ENCODE measurements at places on chromosomes 5 and 9.

DNA sequence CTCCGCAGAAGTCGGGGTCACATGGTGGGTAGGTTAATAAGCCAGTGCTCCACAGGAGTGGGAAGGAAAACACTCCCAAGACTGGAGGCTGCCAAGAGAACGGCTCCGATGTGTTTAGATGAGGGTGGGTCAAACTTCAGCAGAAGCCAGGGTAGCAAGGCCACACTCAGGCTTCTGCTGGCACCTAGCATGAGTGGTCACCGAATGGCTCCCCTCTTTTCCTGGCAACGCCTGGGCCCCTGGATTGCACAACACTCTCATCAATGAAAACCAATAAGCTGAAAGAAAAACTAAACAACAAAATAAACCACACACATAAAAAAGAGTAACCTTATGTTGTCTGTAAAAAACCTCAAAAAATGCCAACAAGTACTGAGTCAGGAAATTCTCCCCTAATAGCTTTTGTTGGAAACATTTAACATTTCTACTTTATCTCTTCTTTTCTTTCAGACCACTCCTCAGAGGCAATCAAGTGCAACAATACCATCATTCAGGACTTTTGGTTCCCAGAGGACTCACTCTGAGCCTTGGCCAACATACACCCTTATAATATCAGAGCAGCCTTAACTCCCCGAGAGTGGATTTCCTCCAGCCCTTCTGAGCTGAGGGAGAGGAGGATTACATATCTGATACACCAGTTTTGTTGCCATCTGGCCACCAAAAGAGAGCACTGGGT is 279.9 kb downstream of the ENC1 start:
- DNase-seq = no peak

- no peak for DNase-seq
Observed at GRCh38 chr5:158792976-158793375, 306.7 kb downstream of the EBF1 start.

DNA sequence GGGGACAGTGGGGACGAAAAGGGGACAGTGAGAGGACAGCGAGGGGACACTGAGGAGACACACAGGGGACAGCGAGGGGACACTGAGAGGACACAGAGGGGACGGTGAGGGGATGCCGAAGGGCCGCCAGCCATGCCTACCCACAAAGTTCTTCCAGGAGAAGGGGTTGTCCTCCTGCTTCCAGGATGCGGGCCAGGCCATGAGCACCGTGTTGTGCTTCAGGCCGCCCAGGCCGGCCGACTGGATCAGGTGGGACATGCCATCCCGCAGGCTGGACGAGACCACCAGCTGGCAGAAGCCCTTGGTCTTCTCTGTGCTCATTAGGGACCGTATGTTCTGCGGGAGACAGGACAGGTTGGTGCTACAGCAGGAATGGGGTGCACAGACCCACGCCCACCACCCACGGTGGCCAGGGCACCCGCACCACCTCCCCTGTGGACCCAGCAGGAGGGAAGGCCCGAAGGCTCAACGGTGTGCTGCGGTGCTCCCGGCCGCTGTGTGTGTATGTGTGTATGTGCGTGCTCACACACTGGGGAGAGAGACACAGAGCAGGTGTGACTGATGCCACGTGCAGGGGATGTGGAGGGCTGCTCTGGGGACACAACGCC is 46.6 kb downstream of the SLC12A7 start:
- no peak for DNase-seq

GRCh38 chr9:101469026-101469425 is 33.5 kb upstream of the ALDOB start:
- DNase-seq = no peak

DNA sequence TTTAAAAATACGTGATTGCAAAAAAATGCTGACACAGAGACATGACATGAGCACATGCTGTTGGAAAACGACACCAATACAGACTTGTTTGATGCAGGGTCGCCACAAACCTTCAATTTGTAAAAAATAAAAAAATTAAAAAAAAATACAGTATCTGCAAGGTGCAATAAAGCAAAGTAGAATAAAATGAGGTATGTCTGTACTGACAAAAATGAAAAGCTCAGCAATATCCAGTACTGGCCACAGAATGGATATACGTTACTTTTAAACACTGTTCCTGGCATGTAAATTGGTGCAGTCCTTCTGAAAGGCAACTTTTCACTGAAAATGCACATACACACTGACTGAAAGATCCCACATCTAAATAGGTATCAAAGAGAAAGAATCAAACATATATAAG is 27.1 kb upstream of the C9orf40 start:
- DNase-seq = no peak

DNA sequence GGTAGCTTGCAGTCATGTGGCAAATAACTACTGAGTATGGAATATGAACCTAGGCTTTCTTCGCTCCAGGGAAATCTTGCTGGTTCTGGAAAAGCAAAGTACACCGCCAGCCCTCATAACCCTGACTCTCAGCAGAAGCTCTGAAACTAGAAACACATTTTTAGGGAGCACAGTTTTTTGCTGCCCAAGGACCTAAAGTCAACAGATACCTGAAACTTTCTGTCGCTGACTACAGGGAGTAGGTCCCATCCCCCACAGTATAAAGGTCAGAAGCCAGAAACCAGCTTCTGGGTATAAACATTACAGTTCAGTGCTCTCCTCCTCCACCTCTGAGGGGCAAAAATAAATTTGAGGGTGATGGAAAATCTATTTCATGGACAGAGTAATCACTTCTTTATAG is 3.0 kb downstream of the ATOX1 start:
- no peak for DNase-seq

DNA sequence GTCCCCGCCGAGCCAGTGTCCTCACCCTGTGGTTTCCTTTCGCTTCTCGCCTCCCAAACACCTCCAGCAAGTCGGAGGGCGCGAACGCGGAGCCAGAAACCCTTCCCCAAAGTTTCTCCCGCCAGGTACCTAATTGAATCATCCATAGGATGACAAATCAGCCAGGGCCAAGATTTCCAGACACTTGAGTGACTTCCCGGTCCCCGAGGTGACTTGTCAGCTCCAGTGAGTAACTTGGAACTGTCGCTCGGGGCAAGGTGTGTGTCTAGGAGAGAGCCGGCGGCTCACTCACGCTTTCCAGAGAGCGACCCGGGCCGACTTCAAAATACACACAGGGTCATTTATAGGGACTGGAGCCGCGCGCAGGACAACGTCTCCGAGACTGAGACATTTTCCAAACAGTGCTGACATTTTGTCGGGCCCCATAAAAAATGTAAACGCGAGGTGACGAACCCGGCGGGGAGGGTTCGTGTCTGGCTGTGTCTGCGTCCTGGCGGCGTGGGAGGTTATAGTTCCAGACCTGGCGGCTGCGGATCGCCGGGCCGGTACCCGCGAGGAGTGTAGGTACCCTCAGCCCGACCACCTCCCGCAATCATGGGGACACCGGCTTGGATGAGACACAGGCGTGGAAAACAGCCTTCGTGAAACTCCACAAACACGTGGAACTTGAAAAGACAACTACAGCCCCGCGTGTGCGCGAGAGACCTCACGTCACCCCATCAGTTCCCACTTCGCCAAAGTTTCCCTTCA is 1.4 kb downstream of the GLIS3 start:
- DNase-seq = no peak

GRCh38 chr9:70466976-70467561 is 52.6 kb upstream of the KLF9 start:
- DNase-seq = no peak

GRCh38 chr9:126698756-126699155 is 85.0 kb downstream of the LMX1B start:
- no peak for DNase-seq

- no peak for DNase-seq
Observed at GRCh38 chr5:176132471-176133288, 105.5 kb upstream of the SIMC1 start.

GRCh38 chr5:106374956-106375355 is 1295.8 kb downstream of the EFNA5 start:
- DNase-seq = no peak

GRCh38 chr9:124688238-124688904 is 82.7 kb downstream of the NR6A1 start:
- DNase-seq = no peak

- no peak for DNase-seq
Observed at GRCh38 chr9:126489581-126490213, 124.0 kb upstream of the LMX1B start.

- peak; percentile 89 for DNase-seq
Observed at GRCh38 chr9:100598641-100599145, 20.8 kb downstream of the CAVIN4 start.

DNA sequence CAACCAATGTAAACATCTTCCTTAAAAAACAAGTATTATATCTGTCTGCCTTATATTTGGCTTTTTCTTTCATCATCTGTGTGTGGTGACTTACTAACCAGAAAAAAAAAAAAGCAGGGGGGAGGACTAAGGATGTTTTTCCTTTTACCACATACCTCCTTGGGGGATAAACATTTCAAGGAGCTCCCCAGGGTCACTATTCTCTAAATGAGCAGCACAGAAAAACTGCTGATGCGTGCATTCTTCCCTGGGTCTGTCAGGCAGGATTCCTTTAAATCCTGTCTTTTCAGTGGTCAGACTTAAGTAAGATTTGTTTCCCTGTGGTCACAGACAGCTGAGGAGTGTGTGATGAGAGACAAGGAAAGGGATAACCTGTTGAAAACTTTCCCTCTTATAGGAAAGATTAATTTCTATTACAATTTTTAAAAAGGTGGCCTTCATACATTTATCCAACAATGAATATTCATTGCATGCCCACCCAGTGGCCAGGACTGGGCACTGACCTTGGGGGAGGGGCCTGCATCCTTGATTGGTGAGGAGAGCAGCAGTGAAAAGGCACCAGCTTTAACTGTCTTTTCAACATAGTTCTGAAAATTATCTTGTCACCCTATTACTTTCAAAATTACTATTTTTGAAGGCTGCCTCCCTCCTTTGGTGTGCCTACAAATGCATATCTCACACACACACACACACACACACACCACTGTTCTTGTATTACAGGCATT is 123.1 kb downstream of the TLE4 start:
- DNase-seq = no peak

GRCh38 chr5:157574456-157575380 is 857 bp downstream of the ADAM19 start:
- DNase-seq = peak; percentile 23

- no peak for DNase-seq
Observed at GRCh38 chr9:124040935-124041816, 29.6 kb downstream of the LHX2 start.

GRCh38 chr5:161676103-161676502 is 9.4 kb upstream of the GABRA6 start:
- DNase-seq = no peak

- no peak for DNase-seq
Observed at GRCh38 chr5:132459983-132460838, 30.4 kb downstream of the IRF1 start.

DNA sequence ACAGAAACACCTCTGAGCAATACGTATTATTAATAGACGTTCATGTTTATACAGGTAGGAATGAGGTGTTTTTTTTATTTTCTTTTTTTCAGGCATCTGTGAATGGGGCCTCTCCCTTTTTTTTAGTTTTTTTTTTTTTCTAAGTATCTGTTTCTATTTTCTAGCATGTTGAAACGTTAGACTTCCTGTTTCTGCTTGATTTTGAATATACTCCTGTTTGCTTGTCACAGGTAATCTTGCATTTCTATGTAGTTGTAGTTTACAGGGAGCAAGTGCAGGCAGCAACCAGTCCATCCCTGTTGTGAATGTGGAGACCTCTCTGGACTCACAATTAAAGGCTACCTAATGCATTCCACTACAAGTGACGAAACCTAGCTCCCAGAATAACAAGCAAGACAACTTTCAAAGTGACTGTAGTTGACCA is 22.8 kb upstream of the TNFAIP8 start:
- no peak for DNase-seq

GRCh38 chr9:90999425-91000397 is 198.1 kb downstream of the SYK start:
- DNase-seq = no peak

DNA sequence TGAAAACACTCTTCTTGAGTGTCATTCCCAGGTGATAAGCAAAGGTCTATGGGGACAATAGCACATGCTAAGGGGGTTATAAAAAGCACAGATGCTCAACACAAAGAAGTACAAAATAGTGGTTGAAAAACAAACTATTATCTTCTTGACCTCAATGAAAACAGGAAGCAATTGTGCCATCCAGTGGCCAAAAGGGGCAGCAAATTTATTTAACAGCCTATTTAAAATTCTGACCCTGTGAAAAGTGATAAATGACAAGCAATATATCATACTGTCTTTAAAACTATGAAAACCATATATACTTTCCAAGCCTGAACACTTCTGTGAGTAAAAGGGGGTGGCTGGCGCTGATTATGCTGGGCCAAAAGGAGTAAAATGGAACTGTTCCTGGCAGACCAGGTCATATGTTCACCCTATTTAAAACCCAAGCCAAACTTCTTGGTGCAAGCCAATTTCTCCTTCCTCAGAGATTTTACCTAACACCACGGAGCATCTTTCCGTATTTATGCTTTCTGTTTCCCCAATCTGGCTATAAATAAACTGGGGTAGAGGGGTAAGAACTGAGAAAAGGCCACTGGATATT is 29.7 kb downstream of the TEX10 start:
- DNase-seq = peak; percentile 5

DNA sequence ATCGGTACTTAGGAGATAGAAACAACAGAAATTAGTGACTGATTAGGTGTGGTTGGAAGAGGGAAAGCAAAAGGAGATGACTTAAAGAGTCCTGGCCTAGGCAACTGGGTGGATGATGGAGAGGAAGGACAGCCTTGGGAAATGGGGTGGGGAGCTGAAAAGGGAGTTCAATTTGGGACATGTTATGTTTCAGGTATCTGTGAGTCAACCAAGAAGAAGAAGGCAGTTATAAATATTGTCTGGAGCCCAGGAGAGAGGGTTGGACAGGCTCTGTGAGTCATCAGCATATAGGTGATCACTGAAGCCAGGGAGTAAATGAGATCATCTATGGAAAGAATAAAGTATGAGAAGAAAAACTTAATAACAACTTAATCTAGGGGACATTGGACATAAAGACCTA is 357.7 kb downstream of the NPR3 start:
- DNase-seq = no peak

DNA sequence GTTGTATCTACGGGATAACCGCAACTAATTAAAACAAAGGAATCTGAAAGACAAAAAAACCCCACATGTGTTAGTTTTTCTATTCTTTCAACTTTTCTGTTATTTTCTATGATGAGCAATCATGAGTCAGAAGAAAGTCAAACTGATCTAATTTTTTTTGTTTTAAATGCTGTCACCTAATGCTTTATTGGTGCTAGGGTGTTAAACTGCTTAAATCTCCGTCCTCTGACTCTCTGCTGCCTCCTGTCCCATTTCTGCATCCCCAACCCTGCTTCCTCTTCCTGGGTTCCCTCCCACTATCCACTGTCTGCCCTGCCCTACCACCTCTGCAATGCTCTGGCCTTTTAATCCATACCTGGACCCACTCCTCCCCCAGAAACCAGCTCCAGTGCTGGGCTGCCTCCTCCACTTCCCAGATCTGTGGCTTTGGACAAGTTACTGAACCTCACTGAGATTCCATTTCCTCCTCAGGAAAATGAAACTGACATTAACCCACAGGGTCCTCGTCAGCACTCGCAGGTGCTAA is 15.7 kb downstream of the PTPN3 start:
- DNase-seq = no peak

- no peak for DNase-seq
Observed at GRCh38 chr5:174576042-174576441, 148.3 kb upstream of the MSX2 start.

Measured in NCI-H2227 treated with DMSO at 0.1 percent for 48 hours (cell line).